NCI-H1417 (cell line): ENCODE measurements at places on chromosomes 7 and 10.

GRCh38 chr10:102065561-102066398, 631 bp downstream of the HPS6 start:
- DNase-seq, result no peak

DNA sequence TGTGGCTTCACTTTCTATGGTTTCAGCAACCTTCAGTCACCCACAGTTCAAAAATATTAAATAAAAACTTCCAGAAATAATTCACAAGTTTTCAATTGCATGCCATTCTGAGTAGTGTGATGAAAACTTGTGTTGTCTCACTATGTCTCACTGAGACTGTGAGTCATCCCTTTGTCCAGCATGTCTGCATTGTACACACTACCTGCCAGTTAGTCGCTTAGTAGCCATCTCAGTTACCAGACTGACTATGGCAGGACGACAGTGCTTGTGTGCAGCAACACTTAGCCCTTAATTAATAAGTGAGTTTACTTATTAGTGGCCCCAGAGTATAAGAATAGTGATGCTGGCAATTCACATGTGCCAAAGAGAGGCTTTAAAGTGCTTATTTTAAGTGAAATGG, 22.5 kb downstream of the CCDC186 start:
- DNase-seq, result no peak

DNA sequence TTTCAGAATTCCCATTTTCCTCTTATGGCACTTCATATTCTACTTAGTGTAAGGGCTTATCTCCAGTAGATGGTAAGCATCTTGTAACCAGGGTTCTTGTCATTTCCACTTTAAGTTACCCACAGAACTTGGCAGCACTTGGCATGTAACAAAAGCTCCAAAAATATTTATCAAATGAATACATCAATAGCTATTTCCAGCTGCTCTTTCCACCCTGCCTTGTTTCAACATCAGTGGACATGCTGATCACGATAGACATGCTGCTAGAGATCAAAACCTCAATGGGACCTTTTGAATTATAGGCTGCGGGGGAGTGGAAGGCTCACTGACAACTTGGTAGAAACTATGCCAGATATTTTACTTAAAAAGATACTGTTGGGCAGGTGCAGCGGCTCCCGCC, 32.9 kb downstream of the HOXA1 start:
- no peak for DNase-seq

- no peak for DNase-seq
Measured at GRCh38 chr10:132691711-132692153, 94.2 kb downstream of the NKX6-2 start.

GRCh38 chr10:17061418-17061817, 68.2 kb downstream of the CUBN start:
- DNase-seq, result no peak

- DNase-seq, result no peak
Measured at GRCh38 chr10:86164174-86164774, 202.3 kb downstream of the GRID1 start.

- no peak for DNase-seq
Measured at GRCh38 chr10:43013065-43013464, 63.8 kb upstream of the RET start.

DNA sequence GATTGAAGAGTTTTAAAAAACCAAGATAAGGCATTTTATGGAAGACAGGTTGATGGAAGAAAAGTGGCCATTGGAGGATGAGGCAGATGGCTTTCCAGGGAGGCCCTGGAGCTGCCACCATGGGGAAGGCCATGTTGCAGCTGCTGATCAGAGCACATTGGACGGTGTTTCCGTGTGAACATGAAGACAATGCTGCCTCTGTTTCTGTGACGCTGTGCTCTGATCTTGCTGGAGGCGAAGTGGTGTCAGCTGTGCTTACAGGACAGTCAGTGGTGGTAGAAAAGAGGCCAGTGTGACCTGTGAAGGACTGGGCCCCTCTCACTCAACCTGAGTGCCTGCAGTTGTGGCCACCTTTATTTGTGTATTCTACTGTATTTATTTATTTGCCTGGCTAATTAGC, 132.9 kb downstream of the FAM204A start:
- no peak for DNase-seq

DNA sequence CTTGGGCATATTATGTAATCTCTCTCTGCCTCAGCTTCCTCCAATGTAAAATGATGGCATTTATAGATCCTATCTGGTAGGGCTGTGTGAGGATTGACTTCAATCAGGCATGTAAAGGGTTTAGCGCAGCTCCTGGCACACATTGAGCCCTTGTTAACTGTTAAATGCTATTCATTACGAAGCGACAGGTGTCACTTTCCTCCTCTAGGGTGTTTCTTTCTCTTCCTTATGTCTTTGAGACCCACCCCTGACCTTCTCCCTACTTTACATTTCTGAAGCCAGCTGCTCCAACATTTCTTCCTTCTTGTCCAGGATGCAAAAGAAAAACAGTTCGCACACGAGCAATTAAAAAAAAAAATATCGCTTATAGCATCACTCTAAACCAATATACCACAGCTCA, 5.7 kb upstream of the R3HCC1L start:
- no peak for DNase-seq

- peak; percentile 1 for DNase-seq
Measured at GRCh38 chr10:12782537-12782936, 219.0 kb downstream of the CCDC3 start.

DNA sequence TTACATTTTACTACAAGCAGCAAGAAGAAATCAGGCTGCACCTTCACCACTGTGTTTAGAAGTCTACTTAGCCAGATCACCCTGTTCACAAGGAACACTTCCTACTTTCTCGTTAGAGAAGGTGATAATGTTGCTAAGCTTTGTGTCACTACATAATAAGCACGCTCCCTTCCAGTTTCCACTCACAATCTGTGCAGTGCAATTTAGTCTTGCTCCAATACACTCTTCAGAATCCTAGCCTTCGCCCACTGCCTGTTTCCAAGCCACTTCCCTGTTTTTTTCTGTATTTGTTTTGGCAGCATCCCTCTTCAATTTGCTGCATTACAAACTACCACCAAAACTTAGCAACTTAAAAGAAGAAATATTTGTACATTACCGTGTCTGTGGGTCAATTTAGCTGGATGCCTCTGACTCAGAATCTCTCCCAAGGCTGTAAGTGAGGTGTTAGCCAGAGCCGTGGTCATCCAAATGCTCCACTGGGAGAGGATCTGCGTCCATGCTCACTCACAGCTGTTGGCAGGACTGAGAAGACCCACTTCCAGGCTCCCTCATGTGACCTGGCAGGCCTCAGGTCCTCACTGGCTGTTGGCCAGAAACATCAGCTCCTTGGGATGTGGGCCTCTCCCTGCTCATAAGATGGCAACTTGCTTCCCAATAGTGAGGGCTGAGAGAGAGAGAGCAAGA, 110.4 kb downstream of the PON1 start:
- DNase-seq, result no peak

DNA sequence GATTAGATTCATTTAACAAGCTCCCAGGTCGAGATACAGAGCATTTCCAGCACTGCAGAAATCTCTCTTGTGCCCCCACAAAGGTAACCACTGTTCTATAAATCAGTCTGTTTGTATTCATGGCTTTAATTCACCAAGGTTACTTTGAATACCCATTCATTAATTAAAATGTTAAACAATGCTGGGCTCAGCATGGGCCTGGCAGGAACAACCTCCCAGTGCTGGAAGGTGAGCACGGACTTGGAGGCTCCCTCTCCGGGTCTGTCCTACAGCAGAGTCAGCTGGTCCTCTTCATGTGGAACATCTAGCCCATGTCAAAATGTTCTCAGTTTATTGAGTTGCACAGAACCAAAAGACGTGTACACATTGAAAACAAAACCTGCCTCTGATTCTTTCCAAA, 15.6 kb upstream of the EFCAB10 start:
- no peak for DNase-seq

GRCh38 chr10:78523453-78523852, 489.8 kb downstream of the RPS24 start:
- DNase-seq, result no peak

- DNase-seq, result no peak
Measured at GRCh38 chr10:344582-345200, 209.4 kb downstream of the ZMYND11 start.

DNA sequence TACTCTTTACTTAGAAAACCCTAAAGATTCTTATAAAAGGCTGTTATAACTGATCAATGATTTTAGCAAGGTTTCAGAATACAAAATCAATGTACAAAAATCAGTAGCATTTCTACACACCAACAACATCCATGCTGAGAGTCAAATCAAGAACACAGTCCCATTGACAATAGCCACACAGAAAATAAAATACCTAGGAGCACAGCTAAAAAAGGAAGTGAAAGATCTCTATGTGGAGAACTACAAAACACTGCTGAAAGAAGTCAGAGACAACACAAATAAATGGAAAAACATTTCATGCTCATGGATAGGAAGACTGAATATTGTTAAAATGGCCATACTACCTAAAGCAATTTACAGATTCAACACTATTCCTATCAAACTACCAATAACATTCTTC, 427.0 kb downstream of the KCNMA1 start:
- DNase-seq, result no peak

DNA sequence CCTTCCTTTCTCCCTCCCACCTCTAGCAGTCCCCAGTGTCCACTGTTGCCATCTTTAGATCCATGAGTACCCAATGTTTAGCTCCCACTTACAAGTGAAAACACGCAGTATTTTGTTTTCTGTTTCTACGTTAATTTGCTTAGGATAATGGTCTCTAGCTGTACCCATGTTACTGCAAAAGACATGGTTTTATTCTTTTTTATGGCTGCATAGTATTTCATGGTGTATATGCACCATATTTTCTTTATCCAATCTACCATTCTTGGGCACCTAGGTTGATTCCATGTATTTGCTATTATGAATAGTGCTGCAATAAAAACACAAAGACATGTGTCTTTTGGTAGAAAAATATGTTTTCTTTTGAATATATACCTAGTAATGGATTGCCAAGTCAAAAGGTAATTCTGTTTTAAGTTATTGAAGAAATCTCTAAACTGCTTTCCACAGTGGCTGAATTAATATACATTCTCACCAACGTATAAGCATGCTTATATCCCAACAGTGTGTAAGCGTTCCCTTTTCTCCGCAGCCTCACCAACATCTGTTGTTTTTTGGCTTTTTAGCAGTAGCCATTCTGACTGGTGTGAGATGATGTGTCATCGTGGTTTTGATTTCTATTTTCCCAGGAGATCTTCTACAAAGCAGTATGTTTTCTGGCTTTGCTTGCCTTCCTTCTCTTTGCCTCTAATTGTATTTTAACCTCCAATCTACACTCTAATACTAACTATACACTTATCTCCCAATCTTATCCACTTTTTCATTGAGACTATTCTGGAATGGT, 179.5 kb upstream of the PHF14 start:
- DNase-seq, result no peak

- DNase-seq, result no peak
Measured at GRCh38 chr7:141354251-141354650, 197.0 kb upstream of the AGK start.

- peak; percentile 85 for DNase-seq
Measured at GRCh38 chr10:2925631-2926030, 141.7 kb upstream of the PFKP start.

DNA sequence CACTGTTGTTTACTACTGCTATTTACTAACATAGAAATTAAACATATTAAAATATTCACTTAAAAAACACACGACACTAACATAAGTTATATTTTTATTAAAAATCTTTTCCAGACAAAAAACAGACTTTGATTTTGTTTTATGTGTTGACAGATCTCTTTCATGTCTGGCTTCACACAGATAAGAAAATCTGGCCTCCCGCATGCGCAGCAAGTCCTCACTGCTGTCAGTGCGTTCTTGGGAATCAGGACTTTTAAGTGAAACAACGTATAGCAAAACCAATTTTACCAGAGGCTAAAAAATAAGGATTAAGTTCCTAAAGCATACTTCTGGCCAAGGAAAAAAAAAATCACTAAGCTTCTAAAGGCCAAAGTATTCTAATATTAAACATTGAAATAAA, 1.2 kb upstream of the IDI1 start:
- no peak for DNase-seq

DNA sequence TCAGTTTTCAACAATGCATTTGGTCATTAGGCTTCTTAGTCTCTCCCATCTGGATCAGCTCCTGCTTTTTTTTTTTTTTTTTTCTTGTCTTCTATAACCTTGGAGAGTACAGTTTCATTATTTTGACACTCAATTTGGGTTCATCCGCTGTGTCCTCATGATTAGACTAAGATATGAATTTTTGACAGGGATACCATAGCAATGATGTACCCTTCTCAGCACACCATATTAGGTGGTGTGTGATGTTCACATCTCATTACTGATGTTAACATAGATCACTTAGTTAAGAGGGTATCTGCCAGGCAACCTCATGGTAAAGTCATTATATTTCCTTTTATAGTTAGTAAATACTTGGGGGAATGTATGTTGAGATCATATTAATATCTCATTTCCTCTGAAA, 445.5 kb upstream of the IGFBP3 start:
- no peak for DNase-seq

DNA sequence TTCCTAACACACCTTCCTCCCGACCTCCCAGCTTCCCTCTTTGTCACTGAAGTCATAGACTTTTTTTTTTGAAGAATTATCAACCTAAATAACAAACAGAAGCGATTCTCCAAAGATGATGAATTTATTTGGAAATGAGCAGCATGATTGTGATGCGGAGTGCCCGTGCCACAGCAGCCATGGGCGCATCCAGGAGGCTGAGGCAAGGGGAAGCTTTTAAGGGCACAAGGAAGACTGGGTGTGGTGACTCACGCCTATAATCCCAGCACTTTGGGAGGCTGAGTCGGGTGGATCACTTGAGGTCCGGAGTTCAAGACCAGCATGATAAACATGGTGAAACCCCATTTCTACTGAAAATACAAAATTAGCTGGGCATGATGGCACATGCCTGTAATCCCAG, 16.2 kb upstream of the GIMAP8 start:
- DNase-seq, result no peak
